Hypothalamus (tissue), 51 donors: ENCODE measurements at places on chromosomes 1 and 21.

- no peak for DNase-seq
These were observed 295.1 kb downstream of the SMYD3 start for GRCh38 chr1:246212013-246212412.

DNA sequence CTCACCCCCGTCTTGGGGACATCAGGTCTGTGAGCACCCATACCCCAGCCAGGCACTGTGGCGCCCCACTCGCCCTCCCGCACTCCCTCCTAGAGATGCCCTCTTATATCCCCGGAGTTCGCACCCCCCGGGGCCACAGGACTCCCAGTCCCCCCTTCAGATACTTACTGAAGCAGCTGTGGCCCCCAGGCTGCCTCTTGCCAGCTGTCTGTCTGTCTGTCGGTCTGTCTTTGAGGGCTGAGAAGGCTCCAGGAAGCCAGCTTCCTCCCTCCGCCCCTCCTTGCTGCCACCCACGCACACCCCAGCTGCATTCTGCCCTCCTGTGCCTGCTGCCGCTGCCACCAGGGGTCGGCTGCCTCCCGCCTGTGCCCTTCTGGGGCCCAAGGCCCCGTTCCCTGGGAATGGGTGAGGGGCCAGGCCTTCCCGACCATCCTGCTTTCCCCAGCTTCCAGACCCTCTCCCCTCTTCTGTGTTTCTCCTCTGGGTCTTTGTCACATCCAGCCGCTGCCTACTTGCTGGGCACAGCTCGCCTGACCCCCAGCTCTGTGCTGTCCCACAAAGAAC is at the start of gene PTPN7:
TSS of gene PTPN7 (minus strand) at position 226 of the 564 bp plus-strand sequence. CDS start 1,200 bp downstream, outside the sequence.
- no peak for DNase-seq

- no peak for DNase-seq
These were observed 65.8 kb downstream of the ATP5PO start for GRCh38 chr21:33849834-33850233.

DNA sequence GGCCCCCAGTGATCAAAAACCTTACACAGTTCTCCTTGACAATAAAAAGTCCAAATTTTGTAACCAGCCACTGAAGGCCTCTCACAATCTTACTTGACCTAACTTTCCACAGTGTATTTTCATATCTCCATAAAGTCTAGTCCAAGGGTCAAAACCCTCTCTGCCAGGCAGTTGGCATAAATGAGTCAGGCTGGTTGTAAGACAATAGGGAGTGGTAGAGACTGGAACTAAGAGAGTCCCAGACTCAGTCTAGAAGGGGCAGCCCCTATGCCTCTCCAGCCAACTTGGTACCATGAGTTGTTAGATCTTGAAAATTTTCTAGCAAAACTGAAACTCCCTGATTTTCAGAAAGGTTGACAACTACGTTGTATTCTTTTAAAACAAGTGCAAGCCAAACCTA is 21.0 kb downstream of the KIF21B start:
- DNase-seq, result no peak

- no peak for DNase-seq
These were observed 5.5 kb downstream of the AIDA start for GRCh38 chr1:222706815-222707214.

- no peak for DNase-seq
These were observed 473.3 kb downstream of the MRPL39 start for GRCh38 chr21:25133939-25134338.

DNA sequence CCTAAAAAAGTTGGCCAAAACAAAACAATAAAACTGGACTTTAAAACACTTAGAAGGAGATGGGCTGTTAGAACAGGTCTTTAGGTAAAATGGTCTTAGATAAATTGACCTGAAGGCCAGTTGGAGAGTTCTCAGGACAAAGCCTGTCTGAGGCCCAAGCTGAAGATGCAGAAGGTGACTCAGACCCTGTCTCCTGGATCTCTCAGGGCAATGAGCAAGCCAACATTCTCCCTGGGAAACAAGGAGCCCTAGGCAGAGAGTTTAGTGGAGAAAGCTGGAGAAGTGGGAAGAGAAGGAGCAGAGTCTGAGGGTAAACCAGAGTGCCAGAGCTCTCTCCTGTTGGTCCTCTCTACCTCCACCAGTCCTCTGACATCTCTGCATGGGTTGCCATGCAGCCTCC is 70.1 kb downstream of the FCRL5 start:
- no peak for DNase-seq
